ENCODE measurements at places on chromosomes 3 and 15.

GRCh38 chr3:30742796-30743619, 136.6 kb downstream of the TGFBR2 start:
- no peak for DNase-seq

DNA sequence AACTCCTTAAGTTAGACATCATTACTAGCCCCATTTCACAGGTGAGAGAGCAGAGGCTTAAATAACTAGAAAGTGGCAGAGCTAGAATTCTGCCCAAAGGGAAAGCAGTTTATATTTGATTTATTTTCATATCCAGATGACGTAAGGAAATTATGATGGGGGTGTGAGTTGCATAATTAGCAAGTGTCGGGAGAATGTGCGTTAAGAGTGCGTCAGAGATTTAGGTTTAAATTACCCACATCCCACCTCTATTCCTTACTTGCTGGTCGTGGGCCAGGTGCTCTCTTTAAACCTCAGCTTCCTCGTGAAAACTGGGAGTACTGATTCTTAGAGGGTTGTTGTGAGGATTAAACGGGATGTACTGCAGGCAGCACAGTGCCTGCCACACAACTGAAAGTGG, 32.3 kb downstream of the FSTL1 start:
- DNase-seq, result no peak

DNA sequence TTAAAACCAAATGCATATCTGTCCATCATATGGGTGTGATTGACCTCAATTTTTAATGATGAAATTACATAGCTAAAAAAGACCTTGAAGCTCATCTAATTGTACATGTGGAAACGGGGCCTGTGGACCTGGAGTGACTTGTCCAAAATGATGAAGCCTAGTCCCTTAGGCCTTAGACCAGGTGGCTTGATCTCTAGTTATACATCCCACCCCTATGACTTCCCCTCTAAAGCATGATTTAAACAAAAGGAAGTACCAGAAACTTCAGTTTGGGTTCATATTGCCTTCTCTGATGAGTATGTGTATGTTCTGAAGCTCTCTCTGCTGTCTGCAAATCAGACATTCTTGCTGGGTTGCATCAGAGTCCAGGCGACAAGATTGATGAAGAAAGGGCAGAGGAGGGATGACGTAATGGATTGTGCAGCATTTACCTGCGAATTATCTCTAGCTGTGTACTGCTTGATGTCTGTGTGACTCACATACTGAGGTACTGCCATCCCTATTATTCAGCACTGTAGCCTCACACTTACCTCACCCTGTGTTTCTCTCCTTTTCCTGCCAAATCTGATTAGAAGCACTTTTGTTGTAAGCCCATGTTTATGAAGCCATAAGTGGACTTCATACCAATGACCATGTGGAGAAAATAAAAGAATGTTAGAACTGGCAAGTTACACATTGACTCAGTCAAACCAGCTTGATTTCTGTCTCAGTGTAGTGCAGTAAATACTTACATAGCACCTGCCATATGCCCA, 111.5 kb downstream of the FILIP1L start:
- DNase-seq, result no peak

GRCh38 chr3:149180057-149180573, 41.5 kb downstream of the CP start:
- DNase-seq, result no peak

- DNase-seq, result no peak
Measured at GRCh38 chr15:90819850-90820249, 48.5 kb upstream of the FURIN start.

GRCh38 chr3:177977381-177978158, 558.7 kb upstream of the KCNMB2 start:
- DNase-seq, result no peak

- no peak for DNase-seq
Measured at GRCh38 chr3:172201136-172201869, 161.9 kb downstream of the FNDC3B start.

DNA sequence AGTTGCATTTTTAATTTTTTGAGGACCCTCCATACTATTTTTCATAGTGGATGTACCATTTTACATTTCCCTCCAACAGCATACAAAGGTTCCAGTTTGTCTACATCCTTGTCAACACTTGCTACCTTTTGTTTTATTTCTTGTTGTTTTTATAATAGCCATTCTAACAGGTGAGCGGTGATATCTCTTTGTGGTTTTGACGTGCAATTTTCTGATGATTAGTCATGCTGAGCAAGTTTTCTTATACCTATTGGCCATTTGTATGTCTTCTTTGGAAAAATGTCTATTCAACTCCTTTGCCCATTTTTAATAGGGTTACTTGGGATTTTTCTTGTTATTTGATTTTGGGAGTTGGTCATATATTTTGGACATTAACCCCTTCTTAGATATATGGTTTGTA, 187.0 kb downstream of the CDIN1 start:
- no peak for DNase-seq

- no peak for DNase-seq
Measured at GRCh38 chr3:18223974-18224373, 201.2 kb downstream of the SATB1 start.

- no peak for DNase-seq
Measured at GRCh38 chr15:45549541-45550220, 27.1 kb upstream of the SLC30A4 start.

DNA sequence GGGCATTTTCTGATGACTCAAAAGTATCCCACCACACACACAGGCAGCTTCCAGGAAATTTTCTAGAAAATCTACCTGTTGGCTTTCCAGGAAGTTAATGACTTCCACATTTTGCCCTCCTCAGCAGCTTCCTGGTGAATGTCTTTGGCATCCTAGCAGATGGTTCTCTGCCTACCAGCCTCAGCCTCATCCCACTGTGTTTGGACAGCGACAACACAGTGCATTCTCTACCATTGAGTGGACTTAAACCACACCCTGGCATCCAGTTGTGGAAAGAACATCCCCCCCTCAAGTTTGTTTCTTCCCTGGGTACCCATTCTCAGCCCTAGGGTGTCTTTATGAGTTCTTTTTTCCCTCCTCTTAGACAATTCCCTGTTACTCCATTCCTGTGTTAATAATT, 50.8 kb upstream of the GADL1 start:
- DNase-seq, result no peak

DNA sequence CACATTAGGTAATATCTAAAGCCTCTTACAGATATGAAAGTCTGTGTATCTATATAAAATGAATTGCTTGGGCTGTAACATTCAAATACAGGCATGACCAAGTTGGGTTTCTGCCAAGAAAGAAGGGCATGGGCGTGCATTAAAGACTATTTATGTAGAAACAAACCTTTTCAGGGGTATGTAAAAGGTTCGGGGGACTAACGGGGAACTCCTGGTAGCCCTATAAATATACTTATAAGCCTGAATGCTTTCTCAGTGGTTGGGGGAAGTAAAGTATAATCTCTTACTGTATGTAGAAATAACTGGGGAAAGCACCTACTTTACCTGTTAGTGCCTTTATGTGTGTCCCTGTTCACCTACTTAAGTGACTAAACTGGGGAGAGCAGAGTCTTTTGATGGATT, 154.5 kb upstream of the TBL1XR1 start:
- DNase-seq, result no peak

- DNase-seq, result no peak
Measured at GRCh38 chr3:78830470-78830869, 937.3 kb downstream of the ROBO1 start.

DNA sequence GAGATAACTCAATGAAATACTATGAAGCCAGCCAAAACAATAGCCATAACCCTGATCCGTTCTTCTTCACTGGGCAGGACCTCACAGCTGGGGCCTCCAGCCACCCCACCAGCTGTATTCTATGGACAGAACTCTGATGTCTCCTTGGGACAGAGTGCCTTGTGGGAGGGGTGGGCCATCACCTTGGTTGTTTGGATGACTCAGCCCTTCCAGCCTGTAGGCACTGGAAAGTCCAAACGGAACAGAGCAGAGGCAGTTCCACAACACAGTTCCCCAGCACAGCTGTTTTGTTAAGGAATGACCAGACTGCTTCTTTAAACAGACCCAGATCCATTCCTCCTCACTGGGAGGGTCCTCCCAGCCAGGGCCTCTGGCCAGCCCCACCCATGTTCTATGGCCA, 31.9 kb upstream of the ZBED2 start:
- DNase-seq, result no peak

DNA sequence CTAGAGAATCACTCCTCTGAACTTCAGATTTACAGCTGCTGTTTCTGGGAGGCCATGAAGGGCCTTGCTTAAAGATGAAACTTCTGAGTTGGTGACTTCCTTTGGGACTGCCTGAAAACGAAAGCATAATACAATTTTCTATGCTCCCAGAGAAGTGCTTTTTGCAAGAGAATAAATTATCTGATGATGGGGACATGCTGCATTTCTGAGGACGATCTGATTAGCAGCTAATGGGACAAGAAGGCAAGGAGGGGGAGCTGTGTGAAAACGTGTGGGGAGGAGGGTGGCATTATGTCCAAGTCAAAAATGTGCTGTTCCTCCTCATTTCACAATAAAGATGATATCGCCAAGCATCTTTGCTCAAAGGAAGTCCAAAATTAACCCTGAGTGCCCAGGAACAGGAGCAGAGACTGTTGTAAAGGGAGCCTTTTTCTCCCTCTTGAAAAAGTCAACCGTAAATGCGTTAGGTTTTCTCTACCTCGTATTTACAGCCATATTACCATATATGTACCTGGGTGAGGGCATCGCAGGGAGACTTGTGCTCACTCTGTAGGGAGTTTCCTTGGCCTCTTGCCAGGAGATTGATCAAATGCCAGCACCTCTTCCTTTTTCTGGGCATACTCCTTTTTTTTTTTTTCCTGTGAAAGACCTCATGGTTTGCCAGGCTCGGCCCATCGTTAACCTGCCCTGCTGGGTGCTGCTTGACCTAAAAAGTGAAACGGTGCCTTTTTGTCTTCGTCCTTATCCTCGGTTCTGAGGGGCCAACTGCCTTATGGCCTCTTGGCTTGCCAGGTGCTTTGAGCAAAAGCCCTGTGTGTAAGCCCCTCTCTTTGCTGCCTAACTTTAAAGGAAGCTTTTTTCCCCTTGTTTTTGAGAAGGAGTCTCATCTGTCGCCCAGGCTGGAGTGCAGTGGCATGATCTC, 11.5 kb downstream of the ITPR1 start:
- DNase-seq, result no peak

DNA sequence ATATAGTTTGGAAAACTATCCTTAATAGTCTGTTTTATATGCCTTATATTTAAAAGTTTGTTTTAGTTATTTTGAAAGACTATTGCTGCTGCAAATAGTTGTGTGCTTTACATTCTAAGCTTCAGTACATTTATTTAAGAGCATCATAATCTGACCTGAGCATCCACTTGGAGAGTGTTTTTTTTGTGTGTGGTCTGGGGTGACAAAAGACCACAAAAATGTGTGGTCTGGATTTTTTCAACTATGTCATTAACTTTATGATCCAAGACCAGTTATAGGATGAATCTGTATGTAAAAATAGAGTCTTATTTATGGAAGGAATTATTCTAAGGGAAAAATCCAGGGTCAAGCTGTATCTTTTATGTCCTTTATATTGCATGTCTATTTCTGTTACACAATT, 77.4 kb downstream of the SLTM start:
- DNase-seq, result no peak

- no peak for DNase-seq
Measured at GRCh38 chr3:180640987-180641386, 38.3 kb downstream of the CCDC39 start.

DNA sequence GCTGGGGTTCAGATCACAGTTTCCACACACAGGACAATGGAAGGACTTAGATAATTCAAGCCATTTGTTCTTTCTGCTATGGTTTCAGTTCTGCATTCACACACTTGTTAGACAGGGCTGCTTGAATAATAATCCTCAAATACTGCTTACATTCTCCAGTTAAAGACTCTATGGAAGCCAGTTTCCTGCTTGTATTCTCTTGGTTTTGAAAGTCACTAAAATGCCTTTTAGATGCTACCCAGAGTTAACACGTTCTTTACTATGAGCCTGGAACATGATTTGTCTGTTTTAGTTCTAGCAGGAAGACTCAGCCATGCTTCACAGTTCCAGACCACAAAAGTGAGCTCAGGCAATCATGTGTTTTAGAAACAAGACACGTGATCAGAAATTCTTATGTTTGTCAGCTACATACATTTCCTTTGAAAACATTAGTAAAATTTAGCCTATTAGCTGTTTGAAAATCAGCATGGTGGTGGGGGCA, 152.4 kb downstream of the LEKR1 start:
- DNase-seq, result no peak

DNA sequence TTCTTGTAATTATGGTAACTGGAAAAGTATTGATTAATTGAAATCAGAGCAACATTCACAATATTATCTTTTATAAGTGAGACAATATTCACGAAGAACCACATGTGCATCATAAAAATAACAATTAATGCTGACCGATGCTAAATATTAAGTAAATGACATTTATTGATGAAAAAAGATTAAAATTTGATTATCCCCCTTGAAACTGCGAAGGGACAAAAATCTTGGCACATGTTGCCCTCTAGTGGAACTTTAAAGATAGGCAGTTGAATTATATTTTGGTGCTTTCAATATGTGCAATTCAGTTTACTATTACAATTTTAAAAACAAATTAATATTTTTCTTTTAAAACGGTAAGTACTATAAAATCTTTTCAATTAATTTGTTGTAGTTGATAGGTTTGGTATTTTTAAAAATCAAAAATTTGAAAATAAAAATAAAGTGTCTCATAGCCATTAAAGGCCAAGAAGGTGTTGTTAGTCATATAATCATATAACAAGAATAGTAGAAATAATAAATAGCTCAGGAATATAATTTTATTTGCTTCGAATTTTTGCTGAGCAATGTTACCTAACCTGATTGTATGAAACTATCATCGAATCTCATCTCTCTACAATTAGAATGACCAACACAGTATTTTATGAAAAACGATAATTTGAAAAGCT, 270.2 kb downstream of the ROBO1 start:
- DNase-seq, result no peak

DNA sequence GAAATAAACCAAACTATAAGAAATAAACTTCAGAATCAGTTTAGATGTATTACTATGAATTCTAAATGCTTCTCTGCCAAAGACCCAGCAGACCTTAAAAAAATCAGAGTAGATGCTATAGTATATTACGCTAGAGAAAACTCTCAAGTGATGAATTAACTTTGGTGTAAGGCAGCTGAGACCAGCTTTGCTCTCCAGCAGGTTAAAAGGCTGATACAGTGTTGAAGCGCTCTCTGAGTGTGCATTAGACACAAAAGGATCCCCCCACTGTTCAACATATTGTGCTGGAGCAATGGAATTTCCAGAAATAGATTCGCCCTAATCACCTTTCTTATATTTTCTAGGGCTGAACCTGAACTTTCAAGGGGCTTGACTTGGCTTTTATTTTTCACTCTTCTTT, 190.0 kb downstream of the EFHB start:
- no peak for DNase-seq

DNA sequence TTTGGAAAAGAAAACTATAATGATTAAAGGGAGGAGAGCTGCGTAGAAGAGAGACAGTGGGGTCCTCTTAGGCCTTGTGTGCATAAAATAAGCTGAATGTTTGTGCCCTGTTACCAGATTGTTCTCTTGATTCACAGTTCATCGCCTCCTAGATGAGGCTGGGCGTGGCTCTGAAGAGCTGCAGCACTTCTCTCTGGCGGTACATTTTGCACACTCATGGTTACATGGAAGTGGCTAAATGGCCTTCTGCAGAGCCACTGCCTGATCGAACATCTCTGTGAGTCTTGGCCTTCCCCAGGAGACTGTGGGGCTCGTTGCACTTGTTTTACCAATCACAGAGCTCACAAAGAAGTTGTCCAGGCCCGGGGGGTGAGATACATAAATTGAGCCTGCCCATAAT, 208.8 kb downstream of the GABRG3 start:
- DNase-seq, result no peak

Measured in NCI-H1048 (cell line).